ENCODE measurements at places on chromosomes 4 and X.

GRCh38 chr4:127609484-127609883 is 23.3 kb upstream of the INTU start:
- no peak for DNase-seq

DNA sequence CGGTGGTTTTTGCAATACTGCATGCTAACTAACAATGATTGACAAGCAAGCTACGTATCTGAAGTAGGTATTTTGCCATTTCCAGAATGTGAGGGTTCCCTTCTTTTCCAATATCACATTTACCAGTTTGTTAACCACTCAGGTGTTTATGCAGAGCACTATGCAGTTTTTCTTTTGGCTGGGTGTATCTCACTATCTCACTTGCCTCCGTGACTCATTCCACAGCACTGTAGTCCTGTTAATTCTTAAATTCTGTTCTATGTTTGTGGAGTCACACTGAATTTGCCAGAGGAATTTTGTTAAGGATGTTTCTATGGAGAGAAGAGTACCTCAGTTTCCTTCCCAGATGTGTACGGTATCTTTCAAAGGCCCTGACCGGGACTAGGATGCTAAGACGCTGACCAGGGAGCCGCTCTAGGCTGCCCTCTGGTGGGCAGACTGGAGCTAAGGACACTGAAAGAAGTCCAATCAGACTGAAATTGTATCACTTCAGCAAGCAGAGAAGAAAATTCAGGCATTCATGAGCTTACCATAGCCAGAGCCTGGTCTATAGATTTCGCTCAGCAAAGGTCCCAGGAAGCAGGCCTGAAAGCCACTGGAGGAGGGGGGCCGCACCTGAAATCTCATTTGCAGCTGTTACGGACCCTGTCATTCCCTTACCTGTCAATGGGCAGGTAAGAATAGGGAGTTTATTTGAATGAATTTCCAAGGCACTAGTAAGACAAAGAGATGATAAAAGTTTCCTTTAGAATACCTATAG is 388.4 kb upstream of the SPOCK3 start:
- DNase-seq, result no peak

GRCh38 chr4:93409035-93409434 is 419.5 kb upstream of the ATOH1 start:
- DNase-seq, result no peak

GRCh38 chr4:153502584-153502983 is 36.4 kb downstream of the TMEM131L start:
- no peak for DNase-seq

- no peak for DNase-seq
These were observed 56.0 kb downstream of the NCAPG start for GRCh38 chr4:17866810-17867209.

- no peak for DNase-seq
These were observed 76.3 kb downstream of the EVC2 start for GRCh38 chr4:5632066-5632440.

- no peak for DNase-seq
These were observed 181.4 kb upstream of the UGT8 start for GRCh38 chr4:114417214-114417613.

DNA sequence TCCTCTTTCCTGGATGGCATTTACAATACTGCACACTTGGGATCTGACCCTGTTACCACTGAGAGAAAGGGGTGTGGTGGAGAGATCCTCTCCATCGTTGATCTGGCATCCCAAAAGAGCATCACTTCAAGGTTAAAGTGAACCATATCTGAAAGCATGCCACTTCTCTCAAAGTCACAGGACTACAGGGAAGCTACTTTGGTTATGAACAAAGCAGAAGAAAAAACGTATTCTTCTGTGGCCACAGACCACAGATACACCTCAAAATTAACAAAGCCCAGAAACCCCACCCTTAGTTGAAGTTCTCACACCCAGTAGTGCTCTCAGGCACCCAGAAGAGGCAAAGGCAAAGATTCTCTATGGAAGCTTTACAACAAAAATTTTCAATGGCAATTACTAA is 108.3 kb downstream of the JADE1 start:
- no peak for DNase-seq

GRCh38 chrX:119069128-119069527 is 3.7 kb upstream of the CT47C1 start:
- DNase-seq, result no peak

DNA sequence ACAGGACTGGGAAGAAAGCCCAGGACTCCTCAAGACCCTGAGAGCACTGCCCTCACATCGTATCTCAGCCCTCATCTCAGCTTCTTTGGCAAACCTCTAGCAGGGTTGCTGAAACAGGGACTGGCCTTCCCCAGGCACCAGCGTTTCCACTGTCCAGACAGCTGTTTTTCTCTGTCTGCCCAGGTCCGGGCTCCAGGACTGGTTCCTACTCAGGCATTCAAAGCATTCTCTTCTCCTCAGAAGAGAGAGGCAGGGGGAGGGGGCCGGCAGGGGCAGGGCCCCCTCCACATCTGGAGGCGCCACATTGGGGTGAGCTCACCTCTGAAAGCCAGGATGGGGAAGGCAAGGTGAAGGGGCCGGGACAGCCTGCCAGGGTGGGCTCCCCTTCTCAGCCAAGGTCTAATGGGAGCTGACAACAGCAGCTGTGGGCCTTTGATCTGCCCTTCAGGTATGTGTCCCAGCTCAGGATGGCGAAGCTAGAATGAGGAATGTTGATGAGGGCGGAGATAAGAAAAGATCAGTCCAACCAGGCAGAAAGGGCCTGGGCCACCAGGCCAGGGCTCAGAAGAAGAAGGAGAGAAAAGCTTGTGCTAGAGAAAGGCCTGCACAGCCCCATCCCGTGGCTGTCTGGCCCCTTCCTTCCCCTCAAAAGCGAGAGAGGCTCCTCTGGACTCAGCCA is 60.4 kb downstream of the PJA1 start:
- DNase-seq, result no peak

GRCh38 chr4:25666031-25666630 is 10.5 kb downstream of the SLC34A2 start:
- DNase-seq, result no peak

DNA sequence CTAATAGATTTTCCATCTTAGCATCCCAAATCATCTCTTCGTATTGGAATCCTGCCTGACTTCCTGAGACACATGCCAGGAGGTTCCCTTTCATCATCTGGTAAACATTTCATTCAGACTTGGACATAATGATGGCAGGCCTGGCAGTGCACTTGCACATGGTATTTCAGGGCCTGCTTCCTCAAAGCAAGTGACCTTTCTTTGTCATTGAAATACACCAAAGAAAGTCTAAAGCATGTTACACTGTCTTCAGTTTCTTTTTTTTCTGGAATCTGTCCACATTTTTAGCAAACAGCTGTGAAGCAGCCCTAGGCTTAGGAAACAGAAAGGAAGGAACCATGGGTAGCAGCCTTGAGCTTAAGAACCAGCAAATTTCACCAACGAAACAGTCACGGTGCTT is 205.9 kb upstream of the VCX start:
- no peak for DNase-seq

GRCh38 chr4:169253113-169253671 is 17.6 kb downstream of the SH3RF1 start:
- DNase-seq, result no peak

GRCh38 chrX:55523356-55523755 is 33.7 kb upstream of the USP51 start:
- no peak for DNase-seq

DNA sequence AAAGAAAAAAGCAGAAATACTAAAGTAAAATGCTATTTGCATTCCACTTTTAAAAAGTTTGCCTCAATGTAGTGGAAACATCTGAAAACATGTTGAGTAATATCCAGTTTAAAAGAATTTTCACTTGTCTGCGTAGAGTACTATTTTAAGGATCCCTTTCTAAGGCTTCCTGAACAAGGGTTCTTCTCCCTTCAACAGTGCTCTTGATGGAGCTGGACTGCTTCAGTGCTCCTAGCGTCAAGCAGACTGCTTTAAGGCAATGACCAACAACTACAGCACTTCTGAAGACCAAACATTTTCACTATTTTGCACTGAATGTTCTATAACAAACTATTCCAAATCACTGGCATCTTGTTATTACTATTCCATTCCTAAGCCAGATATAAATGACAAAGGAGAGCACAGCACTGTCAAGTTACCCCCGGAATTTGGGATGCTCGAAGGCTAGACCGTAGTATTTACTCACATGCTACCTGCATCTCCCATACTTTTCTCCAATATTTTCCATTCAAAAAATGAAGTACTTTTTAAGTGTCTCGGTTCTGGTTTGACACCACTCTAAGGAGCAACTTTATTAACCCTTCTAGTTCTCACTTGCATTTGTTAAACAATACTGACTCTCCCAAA is 36.1 kb downstream of the TMEM165 start:
- DNase-seq, result no peak

GRCh38 chrX:23854122-23854521 is 53.6 kb downstream of the APOO start:
- no peak for DNase-seq

DNA sequence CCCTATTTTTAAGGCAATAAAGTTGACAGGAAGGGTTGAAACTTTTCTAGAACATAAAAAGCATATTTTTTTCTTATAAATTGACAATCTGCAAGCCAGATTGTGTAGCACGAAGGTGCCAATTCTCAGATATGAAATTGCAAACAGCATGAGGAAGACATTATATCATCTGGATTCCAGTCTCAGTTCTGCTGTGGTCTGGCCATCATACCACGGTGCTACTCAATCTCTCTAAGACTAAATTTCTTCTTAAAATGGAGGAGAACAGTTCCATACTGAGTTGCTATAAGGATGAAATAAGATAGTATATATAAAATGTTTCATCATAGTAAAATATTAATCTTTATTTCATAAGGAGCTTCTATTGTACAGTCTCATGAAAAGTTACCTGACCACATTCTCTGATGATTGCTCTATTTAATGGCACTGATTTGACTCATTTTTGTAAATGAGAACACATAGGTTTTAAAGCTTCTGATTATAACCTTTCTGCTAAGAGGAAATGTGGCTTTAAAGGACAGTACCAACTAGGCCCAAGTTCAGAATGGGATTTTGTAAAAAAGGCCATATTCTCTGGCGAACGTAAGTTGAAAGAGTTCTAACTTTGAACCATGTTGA is 127.9 kb downstream of the SHROOM3 start:
- DNase-seq, result no peak

DNA sequence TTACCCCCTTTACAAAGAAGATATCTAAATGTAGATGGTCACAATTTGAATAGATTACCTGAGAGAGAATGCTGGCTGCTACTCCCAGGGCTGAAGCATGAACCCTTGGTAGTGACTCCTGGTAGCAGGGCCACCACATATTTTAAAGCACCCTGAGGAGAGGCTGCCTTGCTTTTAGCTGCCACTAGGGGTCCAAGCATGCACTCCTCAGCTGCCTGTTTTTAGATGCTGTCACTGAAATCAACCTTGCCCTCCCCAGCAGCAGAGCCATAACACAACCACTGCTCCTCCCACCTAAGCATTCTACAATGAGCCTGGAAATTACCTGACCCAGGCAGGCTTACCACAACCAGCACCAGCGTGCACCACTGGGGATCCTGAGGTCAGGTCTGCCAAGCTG is 850.9 kb downstream of the FAM133A start:
- DNase-seq, result no peak

GRCh38 chr4:95963456-95963855 is 123.6 kb downstream of the PDHA2 start:
- no peak for DNase-seq

DNA sequence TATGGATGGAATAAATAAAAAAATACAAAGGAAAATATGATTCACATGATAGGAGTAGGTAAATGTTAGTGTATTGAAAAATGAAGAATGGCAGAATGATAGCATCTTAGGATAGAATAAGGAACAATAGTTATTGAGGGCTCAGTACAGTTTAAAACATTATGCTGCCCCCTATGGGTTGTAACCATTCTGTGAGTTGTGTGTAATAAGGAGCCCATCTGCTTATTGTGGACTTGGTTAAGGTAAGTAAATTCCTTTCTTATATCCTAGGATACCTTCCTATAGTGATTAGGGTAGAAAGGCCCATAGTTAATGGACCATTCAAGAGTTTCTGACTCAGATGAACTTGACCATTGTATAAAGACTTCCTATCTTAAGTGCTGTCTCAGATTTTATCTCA is 195.8 kb downstream of the PDHA2 start:
- no peak for DNase-seq

- no peak for DNase-seq
These were observed 10.8 kb downstream of the DGKQ start for GRCh38 chr4:962231-963208.

GRCh38 chrX:118459494-118459893 is 36.1 kb upstream of the DOCK11 start:
- DNase-seq, result peak; percentile 9

- DNase-seq, result no peak
These were observed 60.5 kb upstream of the ENPEP start for GRCh38 chr4:110415478-110415877.

DNA sequence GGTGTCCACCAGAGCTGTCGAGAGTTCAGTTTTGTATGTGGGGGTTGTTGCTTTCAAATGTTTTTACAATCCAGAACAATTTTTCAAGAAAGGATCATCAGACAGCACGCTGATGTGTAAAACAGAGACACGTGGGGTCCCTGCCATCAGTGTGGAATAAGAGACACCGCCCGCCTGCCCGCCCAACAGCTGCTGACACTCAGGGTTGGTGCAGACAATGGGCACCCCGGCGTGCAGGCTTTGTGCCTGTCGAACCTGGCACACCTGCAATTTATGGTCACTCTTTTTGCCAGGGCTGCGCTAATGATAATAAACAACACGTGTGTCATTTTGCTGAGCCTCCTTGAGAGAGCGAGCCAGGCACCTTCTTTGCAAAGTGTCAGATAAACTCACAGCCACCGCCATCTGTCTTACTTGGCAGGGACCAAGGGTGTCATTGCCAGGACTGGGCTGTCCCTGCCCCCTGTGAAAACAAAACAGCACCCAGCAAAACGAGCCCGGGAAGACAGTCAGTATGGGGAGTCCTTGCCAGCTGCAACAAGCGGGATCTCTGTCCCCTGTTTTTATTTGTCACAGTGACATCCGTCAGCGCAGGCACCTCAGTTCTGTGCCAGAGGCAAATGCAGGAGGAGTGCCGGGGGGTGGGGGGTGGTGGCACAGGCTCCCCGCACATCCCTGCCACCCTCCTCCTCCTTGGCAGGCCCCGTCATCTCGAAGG is 69.1 kb downstream of the PSAPL1 start:
- DNase-seq, result no peak

GRCh38 chrX:21943460-21944135 is 3.1 kb downstream of the SMS start:
- no peak for DNase-seq

DNA sequence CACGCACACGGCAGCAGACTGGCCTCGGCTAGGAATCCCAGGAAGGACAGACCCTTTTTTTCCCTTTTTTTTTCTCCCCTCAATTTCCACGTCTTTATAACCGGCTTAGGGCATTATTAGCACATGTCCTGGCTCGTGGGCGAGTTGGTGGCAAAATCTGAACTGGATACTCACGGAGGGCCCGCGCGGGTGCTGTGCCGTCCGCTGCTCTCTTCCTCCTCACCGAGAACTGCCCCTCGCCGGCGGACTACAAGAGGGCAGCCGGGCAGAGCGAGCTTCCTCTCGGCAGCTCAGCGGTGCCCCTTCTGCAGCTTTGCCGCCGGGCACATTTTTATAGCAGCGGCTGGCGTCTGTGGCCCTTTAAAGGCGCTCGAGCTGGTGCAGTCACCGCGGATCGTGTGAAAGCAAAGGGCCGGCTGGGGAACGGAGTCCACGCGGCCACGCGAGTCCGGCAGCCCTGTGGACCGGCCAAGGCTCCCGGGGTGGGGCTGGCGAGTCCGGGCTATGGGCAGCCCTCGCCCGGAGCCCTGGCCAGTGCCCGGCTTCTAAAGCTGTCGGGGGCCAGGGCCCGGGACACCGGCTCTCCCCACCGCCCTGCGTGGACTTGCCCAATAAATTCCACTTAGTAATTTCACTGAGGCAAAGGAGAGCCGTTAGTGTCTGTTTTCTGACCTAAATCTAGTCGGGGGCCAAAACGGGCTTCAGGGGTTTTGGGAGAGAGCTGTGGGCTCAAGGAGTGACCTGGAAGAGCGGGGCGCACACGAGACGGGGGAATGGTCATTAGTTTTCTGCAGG is 1.3 kb upstream of the CITED1 start:
- no peak for DNase-seq
